ENCODE measurements at places on chromosomes 11 and 22.

DNA sequence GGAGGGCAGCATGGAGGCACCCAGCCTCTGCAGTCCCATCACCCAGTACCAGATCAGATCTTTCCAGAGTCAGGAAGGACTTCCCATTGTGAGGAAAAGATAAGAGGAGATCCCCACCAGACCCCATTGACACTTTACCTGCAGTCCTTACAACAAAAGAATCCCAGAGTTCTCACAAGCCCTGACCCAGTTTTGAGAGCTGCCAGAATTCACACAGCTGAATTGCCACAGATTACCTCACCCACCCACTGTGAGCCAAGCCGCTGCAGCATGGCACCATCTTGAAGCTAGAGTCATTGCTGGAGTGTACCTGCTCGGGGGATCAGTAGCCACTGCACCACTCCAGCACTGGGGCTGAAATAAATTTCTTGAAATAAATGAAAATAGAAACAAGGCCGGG lies 91.8 kb upstream of the UBASH3B start:
- DNase-seq, result no peak

DNA sequence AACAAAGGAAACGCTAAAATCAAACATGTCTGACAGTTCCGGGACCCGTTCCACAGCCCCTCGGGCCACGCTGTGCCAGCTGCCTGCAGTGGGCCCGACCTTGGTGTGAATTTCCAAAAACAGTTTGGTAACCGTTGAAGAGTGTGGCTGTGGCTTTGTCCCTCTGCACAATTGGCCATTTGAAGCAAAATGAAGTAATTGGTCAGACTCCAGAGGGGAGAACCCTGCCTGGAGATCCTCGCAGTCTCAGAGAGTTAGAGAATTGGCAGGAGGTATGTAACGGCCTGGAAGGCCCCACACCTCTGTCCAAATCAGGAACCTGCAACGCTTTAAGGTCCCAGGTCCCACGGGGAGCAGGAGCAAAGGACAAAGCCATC lies 26.3 kb downstream of the TRMU start:
- no peak for DNase-seq

DNA sequence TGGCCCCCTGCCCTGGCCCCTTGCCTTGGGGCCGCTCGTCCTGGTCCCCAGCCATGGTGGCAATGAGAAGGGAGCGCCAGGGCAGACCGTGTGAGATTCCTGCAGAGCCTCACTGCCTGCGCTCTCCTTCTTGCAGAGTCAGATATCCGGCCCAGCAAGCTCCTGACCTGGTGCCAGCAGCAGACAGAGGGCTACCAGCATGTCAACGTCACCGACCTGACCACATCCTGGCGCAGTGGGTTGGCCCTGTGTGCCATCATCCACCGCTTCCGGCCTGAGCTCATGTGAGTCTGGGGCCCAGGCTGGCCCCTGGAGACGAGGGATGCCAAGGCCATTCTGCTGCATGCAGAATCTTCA lies 114.1 kb downstream of the MICAL2 start:
- DNase-seq, result peak; percentile 68

DNA sequence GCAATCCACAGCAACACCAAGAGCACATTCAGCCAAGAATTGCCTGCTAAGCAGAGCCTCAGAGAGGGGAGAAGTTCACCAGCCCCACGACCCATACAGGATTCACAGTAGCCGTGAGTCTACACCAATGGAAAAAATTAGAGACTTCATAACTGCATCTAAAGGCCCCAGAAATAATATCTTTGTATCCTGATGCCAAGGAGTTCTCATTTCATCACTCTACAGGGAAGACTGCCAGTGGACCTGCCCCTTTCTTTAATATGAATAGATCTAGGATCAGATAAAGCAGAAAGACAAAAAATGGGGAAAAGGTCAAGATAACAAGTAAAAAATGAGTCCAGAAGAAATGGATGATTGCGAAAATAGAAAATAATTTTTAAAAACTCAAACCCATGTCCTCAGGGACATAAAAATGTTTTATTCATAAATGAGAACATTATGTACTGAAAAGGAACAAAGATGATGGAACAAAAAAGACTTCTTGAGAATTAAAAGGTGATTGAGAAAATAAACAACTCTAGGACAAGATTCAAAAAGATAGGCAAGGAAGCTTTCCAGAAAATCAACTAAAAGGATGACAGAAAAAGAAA lies 9.5 kb downstream of the APOL3 start:
- no peak for DNase-seq

- DNase-seq, result no peak
Measured at GRCh38 chr22:29806196-29806595, 31.9 kb downstream of the ASCC2 start.

DNA sequence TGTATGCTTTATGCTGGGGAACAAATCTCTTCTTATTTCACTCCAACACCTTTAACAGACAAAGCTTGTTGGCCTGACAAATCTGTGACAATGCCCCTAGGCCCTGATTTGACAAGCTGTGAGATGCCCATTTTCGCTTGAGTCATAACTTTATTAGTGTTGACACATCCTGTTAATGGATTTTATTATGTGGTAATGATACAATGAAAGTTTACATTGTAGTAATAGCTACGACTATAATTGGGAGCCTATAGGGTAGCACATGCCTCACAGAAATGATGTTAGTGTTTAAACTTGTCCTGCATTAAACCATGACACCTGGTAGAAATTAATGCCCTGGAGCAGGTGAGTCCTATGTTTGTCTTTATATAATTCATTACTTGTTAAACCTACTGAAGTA lies 3.3 kb upstream of the MMP10 start:
- no peak for DNase-seq

DNA sequence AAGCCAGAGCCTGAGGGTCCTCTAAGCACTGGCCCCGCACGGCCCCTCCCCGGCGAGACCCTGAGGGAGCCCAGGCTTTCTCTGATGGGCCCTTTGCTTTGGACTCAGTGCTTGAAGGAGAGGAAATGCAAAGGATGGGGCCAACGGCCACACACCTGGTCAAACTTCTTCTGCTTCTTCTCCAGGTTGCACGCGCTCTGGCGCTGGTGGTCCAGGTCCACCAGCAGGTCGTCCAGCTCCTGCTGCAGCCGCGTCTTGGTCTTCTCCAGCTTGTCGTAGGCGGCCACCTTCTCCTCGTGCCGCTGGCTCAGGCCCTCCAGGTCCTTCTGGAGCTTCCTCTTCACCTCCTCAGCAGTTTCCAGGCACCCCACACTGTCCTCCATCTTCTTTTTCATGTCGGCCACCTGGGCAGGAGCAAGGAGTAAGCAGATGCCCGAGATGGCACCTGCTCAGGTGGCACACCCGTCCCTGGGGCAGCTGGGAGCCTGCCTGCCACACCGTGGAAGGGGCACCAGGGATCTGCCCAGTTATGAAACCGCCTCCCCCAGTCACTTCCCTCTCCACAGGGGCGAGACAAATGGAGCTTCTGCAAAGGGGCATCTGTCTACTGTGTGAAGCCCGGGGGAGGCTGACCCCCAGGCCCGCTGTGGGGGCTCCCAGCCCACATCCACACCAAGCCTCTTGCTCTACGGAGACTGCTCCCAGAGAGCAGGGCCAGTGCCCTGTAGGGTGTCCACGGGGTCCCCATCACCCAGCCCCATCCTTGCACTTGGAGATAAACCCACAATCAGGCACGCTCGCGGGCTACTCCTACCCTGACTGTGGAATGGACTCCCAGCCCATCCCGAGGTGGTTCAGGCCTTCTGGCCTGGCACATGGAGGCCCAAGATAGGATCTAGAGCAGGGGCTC lies 39.2 kb downstream of the APOL1 start:
- DNase-seq, result no peak

DNA sequence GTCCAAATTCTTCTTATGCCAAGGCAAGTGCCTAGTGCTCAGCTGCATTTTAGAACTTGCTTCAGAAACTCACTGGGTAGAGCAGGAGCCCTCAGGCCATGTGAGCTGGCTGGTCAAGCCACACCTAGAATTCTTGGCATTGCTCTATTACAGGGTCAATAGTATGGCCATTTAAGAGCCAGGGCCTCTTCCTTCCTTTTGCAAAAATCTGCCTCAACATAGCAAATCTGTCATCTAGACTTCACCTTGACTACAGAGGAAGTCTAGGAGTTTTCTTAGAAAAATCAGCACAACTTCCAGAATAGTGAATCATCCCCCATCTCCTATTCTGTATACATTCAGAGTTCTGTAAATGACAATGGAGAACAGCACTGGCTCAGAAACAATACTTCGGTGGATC lies 112.0 kb upstream of the TTC12 start:
- no peak for DNase-seq

DNA sequence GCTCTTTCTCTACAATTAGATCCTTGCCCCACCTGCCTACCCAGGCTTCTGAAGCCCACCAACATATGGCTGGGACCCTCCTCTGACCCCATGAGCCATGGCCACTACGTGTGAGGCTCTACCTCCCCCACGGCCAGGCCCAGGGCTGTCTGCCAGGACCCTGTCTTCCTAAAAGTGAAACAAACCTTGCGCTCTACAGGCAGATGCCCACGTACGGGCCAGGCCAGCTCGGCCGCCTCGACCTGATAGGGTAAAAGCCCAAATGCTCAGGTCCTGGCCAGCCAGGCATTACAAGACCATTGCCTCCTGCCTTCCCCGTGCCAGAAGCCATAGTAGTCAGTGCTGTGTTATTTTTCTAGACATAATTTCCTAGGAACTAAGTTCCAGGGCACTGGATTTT lies 1496.4 kb downstream of the BRD1 start:
- no peak for DNase-seq

DNA sequence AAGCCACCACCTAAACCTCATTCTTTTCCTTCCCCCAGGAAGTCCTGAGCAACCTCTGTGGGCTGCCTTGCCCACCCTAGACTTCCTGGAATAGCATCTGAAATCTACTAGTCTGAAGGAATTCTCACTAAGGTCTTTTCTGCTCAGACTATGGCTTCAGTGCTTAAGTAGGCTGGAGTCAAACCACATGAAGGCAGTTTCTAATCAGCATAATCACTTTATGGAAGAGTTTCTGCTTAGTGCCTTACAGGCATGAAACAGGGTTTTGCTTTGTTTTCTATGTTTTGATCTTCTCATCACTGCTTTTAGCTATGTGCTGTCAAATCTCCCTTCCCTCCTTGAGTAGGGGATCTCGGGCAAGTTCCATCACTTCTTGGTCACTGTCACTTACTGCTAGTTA lies 117.7 kb downstream of the WT1 start:
- no peak for DNase-seq

DNA sequence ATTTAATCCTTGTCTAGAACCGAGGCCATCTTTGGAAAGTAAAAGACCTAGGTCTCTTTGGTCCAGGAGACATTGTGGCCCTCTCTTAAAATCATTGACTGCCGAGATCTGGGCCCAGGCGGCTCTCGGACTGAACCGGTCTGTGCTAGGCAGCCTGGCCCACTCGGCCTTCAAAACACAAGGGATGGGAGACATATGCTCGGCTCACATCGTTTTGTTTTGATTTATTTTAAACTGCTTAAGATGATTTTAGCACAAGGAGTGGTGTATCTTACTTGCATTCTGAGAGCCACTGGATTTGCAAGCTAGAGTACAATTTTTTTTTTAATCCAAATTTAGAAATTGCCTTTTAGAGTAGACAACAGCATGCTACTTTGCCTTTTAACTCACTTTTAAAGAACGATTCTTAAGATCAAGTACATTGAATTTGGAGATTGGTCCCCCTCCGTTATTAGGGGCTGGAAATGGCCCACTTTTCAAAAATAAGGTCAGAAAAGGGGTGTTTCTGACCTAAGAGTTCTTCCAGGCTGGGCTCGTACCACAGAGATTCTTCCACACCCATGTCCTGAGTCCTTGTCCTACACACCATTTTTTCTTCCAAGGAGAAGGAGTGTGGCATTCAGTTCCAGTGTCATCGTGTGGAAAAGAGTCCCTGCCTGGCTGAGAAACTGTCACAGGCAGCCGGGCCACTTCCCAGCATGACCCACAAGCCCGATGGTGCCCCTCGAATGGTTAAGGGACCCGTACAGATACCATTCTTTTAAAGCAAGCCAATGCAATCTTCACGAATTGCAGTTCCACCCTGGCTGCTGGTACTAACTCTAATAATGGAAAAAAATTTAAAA lies 80.5 kb upstream of the WNT7B start:
- DNase-seq, result no peak

GRCh38 chr11:92882828-92883611 lies 86.4 kb upstream of the MTNR1B start:
- no peak for DNase-seq
